ENCODE measurements at places on chromosomes 13 and 19. TPM values are rescaled to one million over a fixed set of nuclear protein-coding genes. Genes with fewer than 3 reads are reported as not detected.

MUC16 gene
- total RNA-seq: 3.4 TPM

DNA sequence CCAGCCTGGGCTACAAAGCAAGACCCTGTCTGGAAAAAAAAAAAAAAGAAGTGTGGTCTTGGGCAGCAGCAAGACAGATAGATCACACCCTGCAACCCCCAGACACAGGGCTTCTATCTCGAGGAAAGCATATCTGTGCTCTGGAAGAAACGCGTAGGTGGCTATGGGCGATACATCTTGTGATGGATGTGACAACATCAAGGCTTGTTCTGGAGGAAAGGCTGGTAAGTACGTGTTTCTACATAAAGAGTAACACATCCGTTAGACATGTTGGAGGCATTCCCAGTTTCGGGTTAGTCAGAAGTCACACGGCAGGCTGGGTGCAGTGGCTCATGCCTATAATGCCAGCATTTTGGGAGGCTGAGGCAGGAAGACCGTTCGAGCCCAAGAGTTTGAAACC is 6.6 kb upstream of the DHDH start:
- H3K27me3 ChIP-seq: no peaks in the 10 kb centered on the region
- H3K4me1 ChIP-seq: 0 out of 2 replicates have a peak, but pooled peaks cover 3% of the 10 kb centered on the region
- H3K27ac ChIP-seq: peak overlapping the region; percentile 61
- 0 out of 2 replicates have a peak overlapping the region, but pooled peaks have one; percentile 14 for H3K4me3 ChIP-seq
- no peaks in the 10 kb centered on the region for H3K36me3 ChIP-seq

GRCh38 chr19:31350693-31351055 is 1.4 kb upstream of the TSHZ3 start:
- DNase-seq: no peak
- H3K4me3 ChIP-seq: peak overlapping the region; percentile 47
- H3K4me1 ChIP-seq: no peaks in the 10 kb centered on the region
- peaks cover 2% of the 10 kb centered on the region for H3K27me3 ChIP-seq
- H3K36me3 ChIP-seq: no peaks in the 10 kb centered on the region

DNA sequence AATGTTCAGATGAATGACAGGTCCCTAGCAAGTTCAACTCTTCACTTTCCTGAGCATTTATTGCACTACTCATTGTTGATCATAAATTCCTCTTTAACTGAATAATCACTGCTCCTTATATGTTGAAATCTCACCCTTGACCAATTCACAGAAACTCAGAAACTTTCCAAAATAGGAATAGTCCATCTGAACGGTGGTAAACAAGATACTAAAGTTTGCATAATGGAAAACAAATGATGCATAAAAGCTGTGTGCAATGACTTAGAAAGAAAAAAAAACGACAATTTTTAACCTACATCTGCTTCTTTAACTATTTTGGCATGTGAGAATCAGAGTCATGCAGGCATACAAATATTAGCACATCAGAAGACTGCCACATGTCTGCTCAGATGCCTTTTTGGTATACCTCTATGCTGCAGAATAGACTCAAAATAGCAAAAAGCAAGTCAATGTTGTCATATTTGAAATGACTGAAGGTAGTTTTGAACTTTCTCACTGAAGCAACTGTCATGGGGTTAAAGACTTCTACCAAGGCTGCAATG is 34.8 kb downstream of the SLC10A2 start:
- H3K27ac ChIP-seq: no peak overlapping the region
- H3K27me3 ChIP-seq: no peaks in the 10 kb centered on the region
- no peaks in the 10 kb centered on the region for H3K4me1 ChIP-seq
- no peaks in the 10 kb centered on the region for H3K36me3 ChIP-seq
- DNase-seq: no peak

DNA sequence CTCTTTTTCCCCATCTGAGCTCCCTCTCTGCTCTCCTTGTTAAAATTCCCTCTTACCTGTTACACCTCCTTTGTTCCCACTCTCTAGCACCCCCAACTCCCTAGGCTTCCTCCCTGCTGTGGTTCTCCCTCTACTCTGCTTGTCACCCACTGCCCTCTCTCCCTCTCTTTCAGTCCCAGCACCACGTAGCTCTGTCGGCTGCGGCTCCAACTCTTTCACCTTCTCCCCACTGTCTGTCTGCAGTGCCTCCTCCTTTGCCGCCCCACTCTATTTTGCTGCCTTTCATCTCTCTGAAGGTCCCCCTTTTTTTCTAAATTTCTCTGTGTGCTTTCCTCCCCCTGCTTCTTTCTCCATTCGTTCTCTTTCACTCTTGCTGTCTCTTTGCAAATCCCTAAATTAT is 1.1 kb downstream of the ZNF836 start:
- H3K27me3 ChIP-seq: no peaks in the 10 kb centered on the region
- H3K36me3 ChIP-seq: no peaks in the 10 kb centered on the region
- no peak for DNase-seq

- no peaks in the 10 kb centered on the region for H3K36me3 ChIP-seq
- peak overlapping the region; percentile 88 for H3K27ac ChIP-seq
- no peaks in the 10 kb centered on the region for H3K4me1 ChIP-seq
- DNase-seq: no peak
Observed at GRCh38 chr13:45416516-45417128, 1.6 kb downstream of the SLC25A30 start.

DNA sequence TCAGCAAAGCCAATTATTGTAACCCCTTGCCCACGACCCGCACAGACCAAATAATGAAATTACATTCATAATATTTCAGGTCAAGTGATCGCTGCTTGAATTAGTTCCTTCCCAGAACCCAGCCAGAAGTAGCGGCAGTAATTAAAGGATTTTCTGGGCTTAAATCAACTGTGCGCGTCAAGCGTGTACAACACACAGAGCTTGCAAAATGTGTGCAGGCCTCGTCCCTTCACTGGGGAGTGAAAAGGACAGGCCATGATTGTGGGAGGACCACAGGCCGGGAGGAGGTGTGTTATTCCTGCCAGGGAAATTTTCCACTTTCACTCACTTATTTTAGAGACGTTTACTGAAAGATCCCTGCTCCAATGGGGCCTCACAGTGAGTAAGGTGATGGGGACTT is 84.9 kb downstream of the CHST8 start:
- H3K36me3 ChIP-seq: no peaks in the 10 kb centered on the region
- no peak overlapping the region for H3K4me3 ChIP-seq
- no peaks in the 10 kb centered on the region for H3K4me1 ChIP-seq
- no peak for DNase-seq

SGTA gene
- 85.7 TPM for total RNA-seq

LSM4 gene
- 209 TPM for total RNA-seq

TRIM28 gene
- total RNA-seq: 767 TPM

PARP4 gene
- total RNA-seq: 44.0 TPM

TEKTIP1 gene
- total RNA-seq: not detected

DNA sequence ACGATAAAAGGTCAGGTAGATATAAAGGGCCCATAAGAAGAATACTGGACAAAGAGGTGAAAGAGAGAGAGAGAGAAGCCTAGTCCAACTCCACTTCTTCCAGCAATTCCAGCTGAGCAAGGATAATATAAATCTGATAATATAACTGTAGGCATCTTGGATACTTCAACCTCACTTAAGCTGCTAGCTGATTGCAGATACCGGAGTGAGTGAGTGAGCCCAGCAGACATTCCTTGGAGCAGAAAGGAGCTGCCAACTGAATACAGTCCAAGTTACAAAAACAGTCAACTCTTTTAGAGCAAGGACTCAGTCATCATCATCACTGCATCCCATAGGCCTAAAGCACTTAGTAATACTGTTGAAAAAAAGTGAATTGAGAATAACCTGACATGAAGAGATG is 387.6 kb downstream of the SLITRK6 start:
- no peaks in the 10 kb centered on the region for H3K4me1 ChIP-seq
- no peaks in the 10 kb centered on the region for H3K27me3 ChIP-seq
- DNase-seq: no peak
- no peaks in the 10 kb centered on the region for H3K36me3 ChIP-seq

GRCh38 chr13:94674609-94675348 is 37.6 kb downstream of the SOX21 start:
- DNase-seq: peak; percentile 38
- no peaks in the 10 kb centered on the region for H3K4me1 ChIP-seq
- no peak overlapping the region for H3K4me3 ChIP-seq

- no peak for DNase-seq
- H3K27ac ChIP-seq: no peak overlapping the region
- H3K4me1 ChIP-seq: no peaks in the 10 kb centered on the region
Observed at GRCh38 chr13:18991060-18991459, 190.6 kb downstream of the TUBA3C start.

GRCh38 chr19:2561221-2561620 is 85.3 kb downstream of the GADD45B start:
- H3K27ac ChIP-seq: no peak overlapping the region
- peaks cover 9% of the 10 kb centered on the region for H3K4me1 ChIP-seq
- no peaks in the 10 kb centered on the region for H3K36me3 ChIP-seq
- no peaks in the 10 kb centered on the region for H3K27me3 ChIP-seq
- H3K4me3 ChIP-seq: no peak overlapping the region

PLEKHA4 gene
- total RNA-seq: 4.2 TPM

- no peaks in the 10 kb centered on the region for H3K27me3 ChIP-seq
- no peak overlapping the region for H3K4me3 ChIP-seq
- H3K36me3 ChIP-seq: no peaks in the 10 kb centered on the region
- H3K27ac ChIP-seq: no peak overlapping the region
- no peak for DNase-seq
- no peaks in the 10 kb centered on the region for H3K4me1 ChIP-seq
Observed at GRCh38 chr13:32905063-32905863, 111.0 kb upstream of the KL start.

DNA sequence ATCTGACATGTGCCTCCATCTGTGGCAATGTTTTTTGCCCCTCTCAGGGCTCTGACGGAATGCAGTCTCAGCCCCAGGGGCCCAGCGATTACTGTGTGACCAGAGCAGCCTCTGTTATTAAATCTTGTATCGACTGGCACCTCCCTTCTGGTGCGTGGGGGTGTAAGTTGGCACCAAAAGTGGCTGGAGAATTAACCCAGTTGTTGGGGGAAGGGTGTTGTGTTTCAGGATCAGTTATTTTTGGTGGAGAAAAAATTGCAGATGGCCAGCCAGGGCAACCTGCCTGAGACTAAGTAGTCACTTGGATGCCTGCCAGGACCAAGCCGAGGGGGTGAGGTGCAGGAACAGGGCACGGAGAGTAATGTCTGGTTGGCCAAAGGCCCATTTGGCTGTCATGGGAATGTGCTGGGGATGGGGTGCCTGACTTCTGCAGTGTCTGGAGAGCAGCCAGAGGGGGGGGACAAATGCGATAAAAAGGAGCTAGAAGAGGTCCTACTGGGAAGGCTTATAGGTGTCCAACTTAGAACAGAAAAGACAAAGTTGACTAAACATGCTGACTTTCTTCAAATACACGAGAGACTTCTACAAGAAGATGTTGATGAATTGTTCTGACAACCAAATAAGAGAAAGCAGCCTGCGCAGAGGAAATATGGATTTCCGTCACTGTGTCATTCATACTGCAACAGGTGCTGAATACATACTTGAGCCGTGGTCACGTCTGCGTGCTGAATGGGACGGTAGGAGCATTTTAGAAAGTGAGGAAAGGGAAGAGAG is 69.8 kb downstream of the SIAH3 start:
- H3K27me3 ChIP-seq: no peaks in the 10 kb centered on the region
- no peak overlapping the region for H3K27ac ChIP-seq
- no peak overlapping the region for H3K4me3 ChIP-seq
- no peaks in the 10 kb centered on the region for H3K4me1 ChIP-seq
- H3K36me3 ChIP-seq: no peaks in the 10 kb centered on the region
- DNase-seq: no peak

FFAR1 gene
- not detected for total RNA-seq

TMEM272 gene
- 0.15 TPM for total RNA-seq
